CD4-positive, alpha-beta T cell treated with Interleukin-6 for 4 hours (primary cell): ENCODE measurements at places on chromosomes 2 and 18.

DNA sequence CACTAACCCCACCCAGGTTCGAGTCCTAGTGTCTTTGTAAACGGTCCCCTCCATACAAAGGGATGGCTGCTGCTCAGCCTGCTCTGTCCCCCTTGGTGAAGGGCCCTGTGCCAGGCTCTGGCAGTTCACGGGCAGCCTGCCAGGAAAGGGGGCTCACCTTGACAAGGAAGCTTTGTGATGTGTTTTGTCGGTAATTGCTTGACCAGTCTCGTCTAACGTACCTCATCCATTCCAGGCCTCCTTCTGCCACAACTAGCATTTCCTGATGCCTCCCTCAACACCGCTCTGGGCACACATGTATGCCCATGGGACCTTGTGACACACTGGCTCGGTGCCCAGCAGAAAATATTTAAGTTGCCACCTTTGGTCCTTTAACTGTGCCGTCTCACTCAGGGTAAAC lies 171.9 kb downstream of the KLHL29 start:
- no peak for DNase-seq

DNA sequence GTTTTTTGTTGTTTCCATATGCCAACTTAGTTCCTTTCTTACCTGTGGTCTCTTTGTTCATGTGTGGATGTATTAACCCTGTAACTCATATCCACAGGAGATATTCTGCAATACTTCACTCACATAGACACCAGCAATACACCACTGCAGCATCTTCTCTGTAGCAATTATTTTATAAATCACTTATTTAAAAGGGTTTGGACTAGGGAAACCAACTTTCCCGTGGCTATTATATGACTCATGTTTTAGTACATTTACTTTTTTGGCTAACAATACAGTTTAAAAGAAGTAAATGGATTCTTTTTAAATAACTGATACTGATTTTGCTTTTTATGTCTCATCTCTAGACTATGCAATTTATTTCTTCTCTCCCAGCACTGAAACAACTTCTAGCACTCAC lies 488.9 kb downstream of the MBD2 start:
- no peak for DNase-seq

DNA sequence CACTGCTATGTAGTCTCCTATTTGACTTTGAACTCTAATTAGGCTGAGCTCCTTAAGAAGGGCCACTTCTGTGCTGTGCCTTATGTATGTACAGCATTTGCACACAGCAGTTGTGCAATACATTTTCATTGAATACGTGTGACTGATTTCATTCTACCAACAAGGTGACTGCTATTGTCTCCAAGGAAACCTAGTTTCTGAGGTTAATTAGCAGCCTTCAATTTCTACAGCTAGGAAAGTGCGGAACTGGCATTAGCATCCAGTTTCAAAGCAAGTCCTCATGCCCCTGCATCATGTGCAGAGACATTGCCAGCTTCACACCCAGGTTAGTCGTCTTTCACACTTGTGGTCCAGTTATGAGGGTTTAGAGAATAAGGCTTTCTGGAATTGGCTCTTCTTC lies 58.6 kb downstream of the NCK2 start:
- no peak for DNase-seq

GRCh38 chr2:150477347-150477746 lies 10.1 kb downstream of the RND3 start:
- no peak for DNase-seq

DNA sequence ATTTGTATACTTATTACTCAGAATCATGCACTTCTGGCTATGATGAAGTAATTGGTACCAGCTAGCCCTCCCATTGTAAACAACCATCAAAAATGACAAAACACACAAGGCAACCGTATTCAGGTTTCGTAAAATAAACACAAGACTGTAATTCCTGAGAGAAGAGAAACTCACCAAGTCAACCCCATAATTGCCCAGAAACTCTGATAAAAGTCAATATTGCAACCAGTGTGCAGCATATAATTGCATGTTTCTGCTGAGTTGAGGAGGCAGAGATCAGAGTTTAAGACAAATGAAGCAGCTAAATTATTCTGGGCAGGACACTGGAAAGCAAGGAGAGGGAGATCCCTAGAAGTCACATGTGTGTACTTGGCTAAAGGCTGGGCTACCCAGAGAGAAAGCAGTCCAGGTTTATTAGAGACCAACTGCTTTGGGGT lies 90.3 kb downstream of the ROCK2 start:
- DNase-seq: no peak

DNA sequence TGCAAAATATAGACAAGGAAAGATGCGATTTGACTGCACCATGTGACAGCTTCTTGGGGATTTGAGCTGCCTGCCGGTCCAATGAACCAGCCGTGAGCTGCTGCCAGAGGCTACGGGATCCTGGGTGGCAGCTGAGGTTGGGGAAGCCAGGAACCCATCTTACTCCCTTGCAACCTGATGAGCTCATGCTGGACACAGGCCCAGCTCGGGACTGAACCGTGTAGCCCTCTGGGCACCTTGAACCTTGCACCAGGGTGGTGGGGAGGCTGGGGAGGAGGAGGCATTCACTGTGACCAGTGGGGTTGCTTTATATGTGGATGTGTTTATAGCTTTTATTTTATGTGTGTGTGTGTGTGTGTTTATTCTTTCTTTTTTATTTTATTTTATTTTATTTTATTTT lies 9.1 kb downstream of the ALPI start:
- DNase-seq: no peak

DNA sequence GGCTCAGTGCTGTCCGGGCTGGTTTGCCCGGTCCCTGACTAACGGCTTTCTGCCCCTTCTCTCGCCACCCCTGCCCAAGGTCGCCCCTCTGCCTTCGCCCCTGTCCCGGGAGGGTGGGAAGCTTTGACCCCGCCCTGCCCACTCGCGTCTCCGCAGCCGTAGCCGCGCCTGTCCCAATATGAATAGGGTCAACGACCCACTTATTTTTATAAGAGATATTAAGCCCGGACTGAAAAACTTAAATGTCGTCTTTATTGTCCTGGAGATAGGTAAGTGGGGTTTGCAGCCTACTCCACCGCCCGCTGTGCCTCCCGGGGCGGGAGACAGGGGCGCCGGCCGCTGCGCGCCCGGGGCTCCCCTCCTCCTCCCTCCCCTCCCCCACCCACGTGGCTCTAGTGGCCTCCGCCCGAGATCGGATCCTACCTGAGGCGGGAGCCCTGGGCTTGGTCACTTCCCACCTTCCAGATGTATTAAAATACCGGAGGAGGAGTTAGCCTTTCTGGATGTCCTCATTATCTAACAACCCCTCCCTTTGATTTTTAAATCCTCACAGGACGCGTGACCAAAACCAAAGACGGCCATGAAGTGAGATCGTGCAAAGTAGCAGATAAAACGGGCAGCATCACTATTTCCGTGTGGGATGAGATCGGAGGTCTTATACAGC lies 633 bp downstream of the NABP1 start:
- peak; percentile 63 for DNase-seq

GRCh38 chr2:10790228-10790973 lies 22.2 kb downstream of the PDIA6 start:
- DNase-seq: no peak

- no peak for DNase-seq
These were observed 17.1 kb downstream of the UBE2F start for GRCh38 chr2:237983922-237984321.
